ENCODE measurements at places on chromosomes 3 and 15.

DNA sequence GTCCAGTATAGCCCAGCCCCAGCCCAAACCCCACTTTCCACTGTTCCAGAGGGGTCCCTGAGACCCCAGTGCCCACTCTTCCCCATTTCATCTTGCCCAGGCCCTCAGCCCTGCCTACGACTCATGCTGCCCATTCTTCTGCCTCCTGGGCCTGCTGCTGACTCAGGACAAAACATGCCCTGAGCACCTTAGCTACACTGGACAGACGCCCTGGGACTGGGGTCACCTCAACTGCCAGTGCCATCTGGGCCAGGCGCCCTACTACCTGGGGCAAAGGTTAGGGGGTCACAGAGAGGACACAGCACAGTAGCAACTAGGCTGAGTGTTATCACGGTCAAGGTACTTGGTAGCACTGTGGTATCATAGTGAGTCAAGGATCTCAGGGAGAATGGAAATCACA is 2.6 kb upstream of the LAMB2 start:
- DNase-seq = no peak

- DNase-seq = no peak
These were observed 20.9 kb downstream of the CXCR6 start for GRCh38 chr3:45964139-45964538.

GRCh38 chr15:74257105-74257504 is 21.0 kb downstream of the CCDC33 start:
- DNase-seq = no peak

GRCh38 chr3:60456180-60456579 is 795.1 kb downstream of the FHIT start:
- DNase-seq = no peak

DNA sequence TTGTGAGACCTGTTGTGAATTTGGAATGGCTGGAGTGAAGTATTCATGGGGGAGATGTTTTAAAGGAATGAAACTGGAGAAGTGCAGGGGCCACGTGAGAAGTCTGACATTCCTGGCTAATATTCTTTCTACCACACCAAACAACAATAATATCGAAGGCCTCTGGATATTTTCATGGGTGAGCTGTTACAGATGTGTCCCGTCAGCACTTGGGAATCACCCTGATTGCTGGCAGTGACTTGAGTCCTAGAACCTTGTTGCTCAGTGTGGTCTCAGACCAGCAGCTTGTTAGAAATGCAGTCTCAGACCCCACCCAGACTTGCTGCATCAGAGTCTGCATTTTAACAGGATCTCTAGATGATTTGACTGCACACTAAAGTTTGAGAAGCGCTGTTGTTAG is 113.8 kb downstream of the ITPR1 start:
- no peak for DNase-seq

- DNase-seq = no peak
These were observed 221.1 kb upstream of the TLE3 start for GRCh38 chr15:70318594-70319465.

DNA sequence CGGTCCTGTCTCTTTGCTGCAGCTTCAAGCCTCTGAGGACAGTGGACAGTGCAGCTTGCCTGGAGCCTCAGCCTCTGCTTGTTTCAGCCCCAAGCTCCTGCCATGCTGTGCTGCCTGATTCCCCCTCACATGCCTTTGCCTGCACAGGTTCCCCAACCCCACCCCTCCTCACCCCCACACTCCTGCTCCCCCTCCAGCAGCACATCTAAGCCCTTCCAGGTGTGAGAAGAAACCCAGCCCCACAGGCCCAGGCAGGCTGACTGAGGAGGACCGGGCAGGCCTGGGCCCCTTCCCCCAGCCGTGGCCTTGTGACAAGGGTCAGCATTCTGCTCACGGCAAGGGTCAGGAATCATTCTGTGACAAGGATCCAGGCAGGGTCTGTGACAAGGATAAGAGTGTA is 22.8 kb downstream of the VIPR1 start:
- no peak for DNase-seq

DNA sequence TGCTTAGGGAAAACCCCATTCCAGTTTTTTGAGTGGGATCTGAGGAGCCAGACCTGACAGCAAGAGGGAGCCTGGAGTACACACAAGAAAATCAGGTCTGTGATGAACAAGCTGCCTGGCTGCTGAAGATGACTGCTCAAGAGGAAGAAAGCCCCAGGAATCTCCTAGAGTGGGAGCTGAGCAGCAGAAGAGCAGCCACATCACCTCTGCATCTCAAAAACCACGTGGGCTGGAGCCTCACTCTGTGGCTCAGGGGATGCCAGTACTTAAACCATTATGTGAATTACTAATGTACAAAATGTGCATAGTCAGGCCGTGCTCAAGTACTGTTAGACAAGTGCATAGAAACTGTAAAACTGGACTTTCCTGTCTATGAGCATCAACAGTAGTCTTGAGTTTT is 52.4 kb downstream of the SLC9A9 start:
- DNase-seq = no peak

- DNase-seq = no peak
These were observed 85.3 kb downstream of the RPLP1 start for GRCh38 chr15:69537901-69538300.

DNA sequence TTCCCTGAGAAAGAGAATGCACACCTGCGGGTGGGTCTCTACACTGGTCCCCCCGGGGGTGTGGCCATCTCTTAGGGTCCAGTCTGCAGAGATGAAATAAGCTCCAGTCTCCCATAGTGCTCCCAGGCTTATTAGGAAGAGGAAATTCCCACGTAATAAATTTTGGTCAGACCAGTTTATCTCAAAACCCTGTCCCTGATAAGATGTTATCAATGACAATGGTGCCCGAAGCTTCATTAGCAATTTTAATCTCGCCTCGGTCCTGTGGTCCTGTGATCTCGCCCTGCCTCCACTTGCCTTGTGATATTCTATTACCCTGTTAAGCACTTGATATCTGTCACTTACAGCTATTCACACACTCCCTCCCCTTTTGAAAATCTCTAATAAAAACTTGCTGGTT is 46.8 kb downstream of the OR5H15 start:
- no peak for DNase-seq

- no peak for DNase-seq
These were observed 28.0 kb upstream of the GABRA5 start for GRCh38 chr15:26838742-26839460.

Data from amygdala (tissue), 56 donors.